ENCODE measurements at places on chromosomes 2 and 18.
A peak's percentile ranks its signal among the peaks of the same experiment; 100 is the strongest.

GRCh38 chr2:4427083-4427482, 723.7 kb downstream of the DCDC2C start:
- DNase-seq, result no peak

- peak; percentile 49 for DNase-seq
Measured at GRCh38 chr2:72144632-72145288, 2.9 kb downstream of the CYP26B1 start.

DNA sequence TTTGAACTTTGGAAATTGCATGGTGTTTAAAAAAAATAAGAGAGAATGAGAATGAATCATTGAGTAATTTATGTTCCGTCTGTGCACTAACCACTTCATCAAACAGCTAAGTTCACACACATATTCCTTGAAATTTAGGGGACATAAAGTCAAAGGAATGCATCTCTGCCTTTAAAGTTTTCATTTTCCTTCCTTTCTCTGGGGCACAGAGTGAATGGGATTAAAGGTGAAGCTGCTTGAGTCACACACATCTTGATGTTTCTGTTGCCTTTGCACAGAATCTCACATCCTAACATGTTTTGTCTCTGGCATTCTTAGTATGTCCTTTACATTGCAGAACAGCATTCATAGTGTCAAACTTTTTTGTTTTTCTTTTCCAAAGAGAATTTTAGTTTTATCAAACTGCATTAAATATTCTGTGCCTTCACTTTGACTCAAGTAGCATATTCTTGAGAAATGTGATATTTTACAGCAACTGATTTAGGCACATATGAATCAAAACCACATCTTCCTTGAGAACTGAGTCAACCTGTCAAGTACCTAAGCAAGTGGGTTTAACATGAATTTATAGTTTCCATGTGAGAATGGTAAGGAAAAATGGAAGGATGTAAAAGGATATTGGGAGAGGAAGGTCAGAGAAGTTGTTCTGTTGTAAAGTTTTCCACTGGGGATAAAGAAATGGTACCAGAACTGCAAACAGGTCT, 169.1 kb upstream of the THUMPD2 start:
- no peak for DNase-seq

GRCh38 chr2:3459185-3460015, 59.9 kb downstream of the ADI1 start:
- no peak for DNase-seq

GRCh38 chr2:228469721-228470120, 288.2 kb upstream of the SPHKAP start:
- no peak for DNase-seq

GRCh38 chr2:152421521-152422370, 86.8 kb downstream of the FMNL2 start:
- DNase-seq, result peak; percentile 79

GRCh38 chr2:215830304-215830703, 183.0 kb downstream of the MREG start:
- no peak for DNase-seq

- no peak for DNase-seq
Measured at GRCh38 chr18:41870817-41871216, 84.2 kb upstream of the PIK3C3 start.

GRCh38 chr2:29902356-29902755, 19.0 kb downstream of the ALK start:
- no peak for DNase-seq

DNA sequence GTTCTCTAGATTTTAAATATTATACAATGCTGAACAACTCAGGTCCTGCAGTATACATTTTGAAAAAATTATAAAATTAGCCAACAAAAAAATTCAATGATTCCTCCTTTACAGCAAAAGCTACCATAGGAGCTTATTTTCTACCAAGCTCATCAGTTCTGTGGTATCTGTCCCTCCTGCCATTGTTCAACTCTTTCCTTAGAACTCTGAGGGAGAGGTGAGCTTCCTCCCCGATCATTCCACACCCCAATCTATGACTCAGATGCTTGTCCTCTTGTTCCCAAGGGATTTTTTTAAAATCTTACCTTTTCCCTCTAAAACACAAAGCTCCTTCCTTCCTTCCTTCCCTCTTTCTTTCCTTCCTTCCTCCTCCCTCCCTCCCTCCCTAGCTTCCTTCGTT, 13.5 kb downstream of the DPP4 start:
- DNase-seq, result no peak

GRCh38 chr18:38174594-38174993, 609.0 kb upstream of the CELF4 start:
- DNase-seq, result no peak

- no peak for DNase-seq
Measured at GRCh38 chr2:9596621-9597311, 34.0 kb downstream of the YWHAQ start.

DNA sequence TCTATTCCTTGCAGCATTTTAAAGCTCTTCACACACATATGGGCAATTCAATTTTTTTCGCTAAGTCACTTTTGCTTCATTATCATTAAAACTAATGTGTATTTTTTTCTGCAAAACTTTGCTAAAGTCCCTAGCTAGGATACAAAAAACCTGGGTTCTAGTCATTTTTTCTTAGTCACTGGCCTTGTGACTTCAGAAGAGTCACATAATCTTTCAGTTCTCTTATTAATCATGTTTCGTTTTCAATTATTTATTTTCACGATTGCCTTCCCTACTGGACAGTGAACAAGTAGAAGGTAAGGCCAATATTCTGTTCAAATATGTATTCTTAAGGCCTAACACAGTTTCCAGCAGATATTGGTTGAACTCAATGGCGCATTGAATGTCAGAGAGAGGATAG, 60.9 kb upstream of the CYRIA start:
- DNase-seq, result no peak

GRCh38 chr2:98013407-98014042, 17.8 kb upstream of the TMEM131 start:
- DNase-seq, result no peak

GRCh38 chr2:69495008-69495407, 57.8 kb upstream of the NFU1 start:
- DNase-seq, result peak; percentile 32

GRCh38 chr2:25082002-25082622, 40.2 kb downstream of the EFR3B start:
- DNase-seq, result no peak

GRCh38 chr2:226963528-226963927, 127.7 kb downstream of the RHBDD1 start:
- DNase-seq, result no peak

DNA sequence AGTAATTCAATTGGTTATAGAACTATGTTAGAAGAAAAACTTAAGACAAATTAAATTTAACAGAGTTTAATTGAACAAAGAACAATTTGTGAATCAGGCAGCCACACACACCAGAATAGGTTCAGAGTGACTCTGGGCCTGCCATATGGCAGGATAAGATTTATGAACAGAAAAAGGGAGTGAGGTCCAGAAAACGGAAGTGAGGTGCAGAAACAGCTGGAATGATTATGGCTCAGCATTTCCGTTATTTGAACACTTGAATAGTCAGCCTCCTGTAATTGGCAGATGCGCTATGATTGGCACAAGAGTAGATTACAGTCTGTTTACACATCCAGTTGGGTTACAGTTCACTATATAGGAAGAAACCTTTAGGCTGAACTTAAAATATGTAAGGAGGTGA, 99.0 kb downstream of the MBD2 start:
- no peak for DNase-seq

- no peak for DNase-seq
Measured at GRCh38 chr2:206069417-206069816, 16.6 kb downstream of the INO80D start.

GRCh38 chr18:74951165-74951760, 257.7 kb downstream of the PTGR3 start:
- DNase-seq, result no peak

DNA sequence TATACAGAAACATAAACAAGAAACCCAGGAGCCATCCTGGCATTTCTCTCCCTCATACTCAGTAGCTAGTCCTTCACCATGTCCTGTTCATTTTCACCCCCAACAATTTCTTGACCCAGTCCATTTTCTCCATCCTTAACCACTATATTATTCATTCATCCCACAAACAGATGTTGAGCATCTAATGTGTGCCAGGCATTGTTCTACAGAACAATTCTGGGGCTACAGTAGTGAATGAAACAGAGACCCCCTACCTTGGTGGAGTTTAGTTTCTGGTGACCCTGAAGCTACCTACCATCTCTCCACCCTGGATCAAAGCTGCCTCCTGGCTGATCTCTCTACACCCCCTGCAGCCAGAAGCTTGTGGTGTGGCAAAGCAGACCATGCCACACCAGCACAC, 27.5 kb upstream of the BZW1 start:
- no peak for DNase-seq

Data from COLO829 (cell line).